Muscle of back (tissue), 13 donors: ENCODE measurements at places on chromosomes 6 and 20. TPM values are rescaled to one million over a fixed set of nuclear protein-coding genes. Genes with fewer than 3 reads are reported as not detected.

The SLC12A5 gene
- polyA plus RNA-seq: 0.52 TPM

The TMEM170B gene
- 4.2 TPM for polyA plus RNA-seq

The SYCP2 gene
- polyA plus RNA-seq: 5.2 TPM

The BTBD3 gene
- 36.5 TPM for polyA plus RNA-seq

The DNMT3B gene
- 4.3 TPM for polyA plus RNA-seq

The LTB gene
- polyA plus RNA-seq: 1.5 TPM

DNA sequence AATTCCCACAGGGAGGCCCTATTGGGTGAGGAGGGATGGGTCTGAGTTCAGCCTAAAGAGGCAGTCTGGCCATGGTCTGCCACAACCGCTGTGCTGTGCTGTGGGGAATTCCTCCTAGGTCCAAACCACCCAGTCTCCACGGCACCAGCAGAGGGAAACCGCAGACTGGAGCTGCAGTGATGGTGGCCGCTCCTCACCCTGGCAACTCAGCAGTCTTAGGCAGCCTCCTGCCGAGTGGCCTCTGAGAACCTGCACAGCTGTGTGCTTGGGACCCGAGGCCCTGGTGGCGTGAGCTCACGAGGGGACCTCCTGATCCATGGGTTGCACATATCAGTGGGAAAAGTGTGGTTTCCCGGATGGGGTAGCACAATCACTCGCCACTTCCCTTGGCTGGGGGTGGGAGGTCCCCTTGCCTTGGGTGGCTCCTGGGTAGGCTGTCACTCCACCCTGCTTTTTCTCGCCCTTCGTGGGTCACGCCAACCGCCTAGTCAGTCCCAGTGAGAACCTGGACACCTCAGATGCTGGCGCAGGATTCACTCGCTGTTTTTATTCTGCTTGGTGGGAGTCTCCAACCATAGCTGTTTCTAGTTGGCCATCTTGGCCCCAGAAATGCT lies 242.2 kb downstream of the CDH26 start:
- DNase-seq: no peak

GRCh38 chr6:99416892-99417767 lies 8.0 kb downstream of the PNISR start:
- no peak for DNase-seq

GRCh38 chr20:58783511-58784011 lies 67.1 kb downstream of the GNAS-AS1 start:
- peak; percentile 88 for DNase-seq

DNA sequence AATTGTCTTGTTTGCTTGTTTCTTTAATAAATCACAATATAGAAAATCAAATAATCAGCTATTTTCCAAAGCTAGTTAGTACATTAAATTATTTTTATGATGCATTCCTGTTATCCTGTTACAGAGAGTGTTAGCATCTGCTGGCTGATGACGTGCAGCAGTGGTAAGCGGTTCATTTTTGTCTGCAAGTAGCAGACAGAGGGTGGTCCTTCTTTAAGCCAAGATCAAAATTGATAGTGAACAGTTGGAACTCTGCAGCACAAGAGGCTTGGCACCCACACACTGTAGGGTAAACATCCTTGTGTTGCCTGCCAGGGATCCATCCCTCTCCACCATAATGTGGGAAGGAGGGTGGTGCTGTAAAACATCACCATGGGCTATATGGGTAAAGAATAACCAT lies 158.3 kb downstream of the FRK start:
- no peak for DNase-seq

DNA sequence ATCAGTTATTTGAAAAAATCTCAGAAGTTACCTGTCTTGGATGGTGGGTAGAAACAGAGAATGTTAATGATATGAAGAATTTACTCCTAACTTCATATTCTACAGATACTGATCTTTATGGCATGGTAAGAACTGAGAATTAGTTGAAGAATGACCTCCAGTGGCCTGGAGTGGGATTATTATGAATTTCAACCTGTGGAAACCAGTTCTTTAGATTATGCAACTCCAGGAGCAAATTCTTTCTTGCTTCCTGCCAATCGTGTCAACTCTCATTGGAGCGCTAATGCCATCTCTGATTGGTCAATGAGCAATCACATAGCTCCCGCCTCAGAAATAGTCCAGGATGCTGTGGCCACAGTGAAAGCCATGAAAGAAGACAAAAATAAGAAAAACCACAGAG lies 40.6 kb downstream of the LYRM2 start:
- peak; percentile 48 for DNase-seq

DNA sequence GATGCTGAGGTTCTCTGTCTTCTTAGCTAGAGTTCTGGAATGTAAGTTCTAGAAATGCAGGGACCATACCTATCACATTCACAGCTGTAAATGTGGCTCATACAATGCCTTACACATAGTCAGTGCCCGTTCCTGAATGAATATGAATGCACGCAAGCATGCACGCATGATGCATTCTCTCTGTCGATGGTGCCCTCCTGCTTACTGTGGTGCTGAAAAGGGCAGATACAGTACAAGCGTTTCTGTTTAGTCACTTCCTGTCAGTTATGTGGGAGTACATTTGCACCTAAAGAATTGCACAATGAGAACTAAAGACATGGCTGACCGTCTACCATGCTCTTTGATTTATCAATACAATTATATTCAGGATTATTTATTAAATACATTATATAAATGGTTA lies 152.2 kb upstream of the SOX4 start:
- no peak for DNase-seq

DNA sequence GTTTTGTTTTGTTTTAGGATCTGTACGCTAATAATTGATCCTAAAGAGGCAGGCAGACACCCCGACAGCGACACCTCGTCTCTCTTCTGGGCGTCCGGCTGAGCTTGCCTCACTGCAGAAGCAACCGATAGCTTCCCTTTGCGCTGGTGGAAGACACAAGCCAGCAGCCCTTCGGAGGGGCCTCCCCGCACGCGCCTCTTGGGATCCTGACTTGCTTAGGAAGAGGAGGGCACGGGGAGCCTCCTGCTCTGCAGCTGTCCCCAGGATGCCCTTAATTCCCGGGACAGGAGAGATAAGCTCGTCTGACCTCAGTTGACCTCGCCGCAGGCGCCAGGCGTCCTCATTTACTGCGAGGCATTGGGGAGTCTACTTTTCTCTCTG lies 94.0 kb downstream of the CD83 start:
- DNase-seq: no peak
